ENCODE measurements at places on chromosomes 7 and 10. TPM values are rescaled to one million over a fixed set of nuclear protein-coding genes. Genes with fewer than 3 reads are reported as not detected.

The FAM25A gene
- total RNA-seq = not detected

The PKD2L1 gene
- total RNA-seq = not detected

The TMEM184A gene
- total RNA-seq = 0.10 TPM

The KLF14 gene
- total RNA-seq = under 0.01 TPM

The WEE2 gene
- total RNA-seq = not detected
